ENCODE measurements at places on chromosomes 13 and 19.

- no peak for DNase-seq
These were observed 149.4 kb upstream of the FBXL3 start for GRCh38 chr13:77176350-77176749.

- no peak for DNase-seq
These were observed 227.1 kb downstream of the GGACT start for GRCh38 chr13:100361504-100361903.

DNA sequence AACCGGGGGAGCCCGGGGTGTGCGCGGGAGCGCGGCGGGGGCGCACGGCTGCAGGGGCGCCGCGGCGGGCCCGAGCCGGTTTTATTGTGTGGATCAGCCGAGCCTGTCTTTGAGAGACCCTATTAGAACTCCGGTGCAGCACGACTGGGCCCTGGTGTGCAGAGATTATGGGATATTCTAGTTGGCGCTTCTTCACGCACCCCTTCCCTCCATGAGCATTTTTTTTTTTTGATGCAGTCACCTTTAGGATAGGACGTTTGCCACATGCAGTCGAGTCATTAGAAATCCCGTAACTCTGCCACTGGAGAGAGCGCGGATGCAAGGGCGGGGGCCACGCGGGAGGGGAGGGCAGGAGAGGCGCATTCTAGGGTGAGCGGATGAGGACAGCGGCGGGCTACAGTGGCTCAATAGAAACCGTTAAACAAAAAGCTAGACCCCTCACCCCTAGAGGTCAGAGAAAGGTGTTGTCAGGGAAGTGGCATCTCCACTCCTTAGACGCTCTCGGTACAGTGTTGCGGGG, 3.7 kb downstream of the FGF9 start:
- no peak for DNase-seq

GRCh38 chr13:64529874-64530485, 2700.2 kb downstream of the PCDH9 start:
- DNase-seq: no peak

DNA sequence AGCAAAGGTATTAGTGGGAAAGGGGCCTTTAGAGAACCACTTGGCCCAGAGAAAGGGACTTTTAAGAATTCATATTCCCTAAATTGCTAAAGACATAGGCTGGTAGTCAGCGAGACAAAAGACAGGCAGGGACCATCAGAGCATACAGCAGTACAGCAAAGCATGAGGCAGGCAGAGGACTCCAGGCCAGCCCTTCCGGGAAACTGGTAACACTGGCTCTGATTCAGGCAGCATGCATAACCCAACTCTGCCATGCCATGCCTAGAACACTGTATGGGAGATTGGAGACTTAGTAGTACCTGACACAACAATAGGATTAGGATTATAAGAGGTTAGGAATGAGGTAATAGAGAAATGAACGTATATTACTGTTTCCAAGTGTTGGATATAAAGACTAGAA, 34.9 kb downstream of the CAB39L start:
- DNase-seq: no peak

DNA sequence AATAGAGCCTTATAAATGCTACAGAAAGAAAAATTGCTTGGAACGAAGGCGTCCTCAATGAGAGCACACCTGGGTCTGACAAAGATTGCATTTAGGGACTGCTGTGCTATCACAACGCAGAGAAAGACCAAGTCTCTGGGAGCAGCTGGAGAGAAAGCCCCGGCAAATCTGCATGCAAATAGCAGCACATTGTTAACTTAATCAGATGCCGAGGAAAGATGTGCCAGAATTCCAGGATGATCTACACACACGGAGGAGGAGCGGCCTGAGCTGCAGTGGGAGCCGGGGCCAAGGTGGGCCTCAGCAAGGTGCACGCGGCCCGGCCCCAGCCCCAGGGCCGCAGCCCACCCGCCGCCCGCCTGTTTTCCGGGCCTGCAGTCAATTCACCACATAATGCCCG, 1.4 kb downstream of the ZNF536 start:
- no peak for DNase-seq

- no peak for DNase-seq
These were observed 40.8 kb downstream of the GGACT start for GRCh38 chr13:100547791-100548201.

GRCh38 chr19:38392707-38393308, 4.3 kb downstream of the SPRED3 start:
- DNase-seq: no peak

- no peak for DNase-seq
These were observed 16.4 kb downstream of the SMIM24 start for GRCh38 chr19:3463714-3464586.

GRCh38 chr13:60620611-60621395, 223.8 kb downstream of the TDRD3 start:
- DNase-seq: no peak

DNA sequence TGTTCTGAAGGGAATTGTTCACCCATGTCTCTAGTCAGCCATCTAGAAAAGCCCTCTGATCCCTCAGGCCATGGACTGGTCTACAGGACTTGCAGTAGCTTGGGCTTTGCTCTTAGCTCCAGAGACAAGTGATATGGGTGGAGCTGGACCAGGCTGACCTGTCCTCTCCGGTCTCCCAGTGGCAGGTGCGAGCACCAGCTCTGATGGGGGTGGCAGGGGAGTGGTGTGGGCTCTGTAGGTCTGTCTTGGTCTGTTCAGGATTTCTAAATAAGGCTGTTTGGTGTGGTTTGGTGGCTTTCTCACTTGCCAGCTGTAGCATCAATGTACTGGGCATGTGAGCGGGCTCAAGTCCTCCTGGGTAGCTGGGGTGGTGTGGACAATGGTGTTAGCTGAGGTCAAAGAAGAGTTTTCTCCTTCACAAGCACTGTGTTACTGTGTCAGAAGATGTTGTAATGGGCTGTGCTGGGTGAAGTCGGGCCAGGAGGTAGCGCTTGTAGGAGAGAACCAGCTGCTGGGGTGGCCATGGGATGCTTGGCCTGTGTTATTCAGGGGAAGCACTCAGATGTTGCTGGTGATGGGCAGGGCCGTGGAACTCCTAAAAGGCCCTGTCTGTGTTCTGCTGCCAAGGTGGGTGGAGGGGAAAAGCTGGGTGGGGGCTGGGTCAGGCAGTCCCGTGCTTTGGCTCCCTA, 16.9 kb downstream of the GPC6 start:
- DNase-seq: no peak

GRCh38 chr19:38141108-38141507, 82.9 kb downstream of the DPF1 start:
- DNase-seq: no peak

DNA sequence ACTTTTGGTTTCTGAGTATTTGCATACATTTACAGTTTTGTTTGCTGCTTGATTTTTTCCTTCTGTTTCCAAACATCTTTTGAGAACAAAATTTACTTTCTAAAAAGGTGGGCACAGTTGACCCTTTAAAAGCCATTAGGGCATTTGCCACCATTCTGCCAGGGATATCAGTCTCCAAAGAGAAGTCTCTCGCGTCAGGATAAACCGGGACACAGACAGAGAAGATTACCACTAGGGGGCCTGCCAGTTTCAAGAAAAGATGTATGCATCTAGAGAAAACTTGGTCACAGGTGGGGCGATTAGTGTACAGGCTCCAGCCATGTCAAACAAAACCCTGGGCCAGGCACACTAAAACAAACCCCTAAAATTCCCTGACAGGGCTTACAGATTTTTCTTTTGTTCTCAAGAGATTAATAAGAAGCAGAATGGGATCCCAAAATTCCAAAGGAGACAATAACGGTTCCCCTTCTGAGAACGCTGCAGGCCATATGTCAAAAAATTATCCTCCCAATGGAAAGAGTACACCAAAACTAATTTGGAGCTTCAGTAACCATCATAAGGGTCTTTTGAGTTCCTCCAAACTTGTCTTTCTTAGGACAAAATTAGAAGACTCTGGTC, 10.7 kb upstream of the PABPC3 start:
- no peak for DNase-seq

- DNase-seq: no peak
These were observed at the start of gene PDE4C for GRCh38 chr19:18225702-18226468. Gene PDE4C, minus strand, starts transcription at chr19:18226438. Its CDS starts 23 bp downstream, at chr19:18226415.

DNA sequence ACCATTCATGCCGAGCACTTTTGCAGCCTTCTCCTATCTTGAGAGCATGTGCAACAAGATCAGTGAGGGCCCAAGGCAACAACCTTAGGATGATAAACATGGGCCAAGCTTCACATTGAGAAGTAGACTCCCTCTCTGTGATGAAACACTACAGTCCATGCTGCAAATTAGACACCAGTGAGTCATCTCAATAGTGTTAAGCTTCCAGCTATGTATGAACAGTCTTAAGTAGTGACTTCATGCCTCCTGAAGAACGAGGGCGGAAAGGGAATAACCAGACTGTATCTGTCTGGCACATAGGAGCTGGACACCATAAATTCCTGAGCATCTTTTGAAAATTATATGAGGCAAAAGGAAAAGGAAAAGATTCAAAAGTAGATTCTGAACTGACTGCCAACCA, 309.9 kb upstream of the SLITRK1 start:
- DNase-seq: no peak

GRCh38 chr13:108283110-108283509, 13.6 kb downstream of the TNFSF13B start:
- no peak for DNase-seq

GRCh38 chr19:35313587-35313986, 15.4 kb upstream of the CD22 start:
- no peak for DNase-seq

DNA sequence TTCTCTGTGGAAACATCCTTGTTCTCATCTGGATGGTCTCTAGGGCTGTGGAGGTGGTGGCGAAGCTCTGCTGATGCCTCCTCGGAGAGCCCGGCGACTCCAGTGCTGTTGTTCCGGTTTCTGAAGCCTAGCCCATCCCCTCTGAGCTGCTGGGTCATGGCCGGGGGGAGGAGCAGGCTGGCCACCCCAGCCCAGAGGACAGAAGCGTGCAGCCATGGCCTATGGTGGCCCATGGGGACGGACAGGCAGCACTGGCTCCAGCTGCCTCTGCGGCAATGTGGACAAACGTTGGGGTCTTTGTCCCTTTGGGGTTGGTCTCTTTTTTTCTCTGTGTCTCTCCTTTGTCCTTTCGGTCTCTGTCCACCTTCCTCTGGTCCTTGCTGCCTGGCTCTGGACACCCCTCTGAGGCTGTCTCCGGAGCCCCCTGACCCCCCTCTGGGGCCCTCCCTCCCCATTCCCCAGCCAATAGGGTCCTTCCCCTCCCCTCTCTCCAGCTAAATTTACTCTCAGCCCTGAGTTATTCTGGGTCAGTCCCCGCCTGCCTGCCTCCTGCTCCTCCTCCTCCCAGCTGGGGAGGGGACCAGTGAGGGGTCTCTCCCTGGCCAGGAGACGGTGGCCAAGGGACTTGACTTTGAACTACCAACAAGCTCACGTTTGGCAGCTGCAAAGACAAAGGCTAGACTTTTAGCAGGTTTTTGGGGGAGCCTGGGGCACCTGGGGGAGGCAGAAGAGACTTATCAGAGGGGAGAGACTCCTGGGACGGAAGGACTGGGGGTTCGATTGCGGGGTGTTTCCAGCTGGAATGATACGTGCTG, at the start of gene HRC:
HRC (minus strand) TSS at position 392 of the 815 bp plus-strand sequence; CDS start at position 233, 159 bp downstream.
- no peak for DNase-seq

DNA sequence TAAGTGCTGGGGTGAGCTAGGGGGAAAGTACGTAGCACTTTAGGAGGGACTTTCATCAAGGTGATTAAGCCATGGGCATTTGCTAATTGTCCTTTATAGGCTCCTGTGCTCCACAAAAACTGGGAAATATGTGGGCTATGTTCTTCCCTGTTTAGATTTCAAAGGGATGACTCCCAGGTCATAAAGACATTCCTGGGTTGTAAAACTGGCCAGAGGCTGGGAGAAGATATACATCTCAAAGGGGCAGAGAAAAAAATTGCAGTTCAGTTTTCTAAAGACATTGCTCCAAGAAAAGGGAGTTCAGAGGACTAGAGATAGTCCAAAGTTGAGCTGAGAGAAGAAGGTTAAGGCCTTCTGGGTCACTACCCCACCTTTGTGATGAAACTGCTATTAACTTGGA, 204.8 kb downstream of the MYO16 start:
- no peak for DNase-seq

DNA sequence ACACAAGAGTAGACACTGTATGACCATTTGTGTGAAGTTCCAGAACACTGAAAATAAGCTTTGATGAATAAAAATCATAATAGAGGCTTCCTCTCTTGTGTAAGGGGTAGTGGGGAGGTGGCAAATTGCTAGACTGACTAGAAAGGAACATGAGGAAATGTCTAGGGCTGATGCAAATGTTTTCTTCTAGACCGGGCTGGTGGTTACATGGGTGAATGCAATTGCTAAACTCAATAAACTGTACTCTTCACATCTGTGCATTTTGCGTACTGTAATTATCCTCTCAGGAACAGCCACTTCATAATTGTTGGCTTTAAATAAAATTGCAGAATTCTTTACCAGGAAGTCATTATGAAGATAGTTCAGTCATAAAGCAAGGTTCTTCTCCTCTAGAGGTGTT, 5.2 kb upstream of the KBTBD7 start:
- DNase-seq: no peak

DNA sequence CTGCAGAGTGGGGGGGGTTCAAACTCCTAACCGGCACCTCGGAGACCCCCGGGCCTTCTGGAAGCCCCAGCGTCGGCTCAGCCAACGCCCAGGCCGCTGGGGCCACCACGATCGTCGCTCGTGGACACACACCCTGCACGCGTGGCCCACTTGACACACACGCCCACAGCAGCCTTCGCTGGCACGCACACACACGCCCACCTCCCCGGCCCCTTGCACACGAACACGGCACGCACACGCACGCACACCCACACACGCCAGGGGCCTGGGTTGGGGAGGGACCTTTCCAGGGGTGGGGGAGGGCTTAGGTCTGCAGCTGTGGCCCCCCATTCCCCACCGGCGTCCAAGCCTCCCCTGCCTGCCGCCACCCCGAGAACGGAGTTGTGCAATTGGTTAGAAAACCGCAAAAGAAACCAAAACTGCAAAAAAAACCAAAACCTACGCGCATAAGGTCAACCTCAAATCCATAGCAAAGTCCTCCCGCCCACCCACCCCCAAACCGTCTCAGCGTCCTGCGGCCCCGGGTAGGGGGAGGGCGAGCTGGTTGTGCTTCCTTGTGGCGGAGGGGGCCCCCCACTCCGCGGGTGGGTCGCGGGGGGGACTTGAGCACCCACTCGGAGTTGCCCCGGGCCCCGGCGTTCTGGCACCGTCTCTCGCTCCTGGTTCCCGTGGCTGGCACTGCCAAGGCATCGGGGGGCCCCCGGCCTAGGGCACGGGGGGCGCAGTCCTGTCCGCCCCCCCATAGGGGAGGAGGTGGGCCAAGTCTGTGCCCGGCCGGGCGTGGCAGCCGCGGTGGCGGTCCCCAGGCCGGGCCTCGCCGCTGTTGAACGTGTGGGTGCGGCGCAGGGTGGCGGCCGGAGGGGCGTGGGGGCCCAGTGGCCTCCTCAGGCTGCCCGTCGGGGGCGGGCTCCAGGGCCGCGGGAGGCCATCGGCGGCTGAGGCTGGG, 3.3 kb upstream of the LRG1 start:
- DNase-seq: no peak

- DNase-seq: no peak
These were observed 39.0 kb downstream of the SERTM1 start for GRCh38 chr13:36712770-36713169.

DNA sequence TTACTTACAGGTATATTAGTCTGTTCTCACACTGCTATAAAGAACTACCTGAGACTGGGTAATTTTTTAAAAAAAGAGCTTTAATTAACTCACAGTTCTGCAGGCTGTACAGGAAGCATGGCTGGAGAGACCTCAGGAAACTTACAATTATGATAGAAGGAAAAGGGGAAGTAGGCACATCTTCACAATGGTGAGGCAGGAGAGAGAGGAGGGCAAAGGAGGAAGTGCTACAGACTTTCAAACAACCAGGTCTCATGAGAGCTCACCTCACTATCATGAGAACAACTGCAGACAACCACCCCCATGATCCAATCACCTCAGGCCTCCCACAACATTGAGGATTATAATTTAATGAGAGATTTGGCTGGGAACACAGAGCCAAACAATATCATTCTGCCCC, 511.7 kb downstream of the SLITRK6 start:
- DNase-seq: no peak

GRCh38 chr19:54047616-54048015, 16.1 kb downstream of the VSTM1 start:
- DNase-seq: no peak

All from stimulated activated CD8-positive, alpha-beta memory T cell treated with anti-CD3 and anti-CD28 coated beads, Interleukin-2, amount 100 ng/mL, for 1 hour (primary cell).